ENCODE measurements at places on chromosomes 16 and 17.
A peak's percentile ranks its signal among the peaks of the same experiment; 100 is the strongest.

DNA sequence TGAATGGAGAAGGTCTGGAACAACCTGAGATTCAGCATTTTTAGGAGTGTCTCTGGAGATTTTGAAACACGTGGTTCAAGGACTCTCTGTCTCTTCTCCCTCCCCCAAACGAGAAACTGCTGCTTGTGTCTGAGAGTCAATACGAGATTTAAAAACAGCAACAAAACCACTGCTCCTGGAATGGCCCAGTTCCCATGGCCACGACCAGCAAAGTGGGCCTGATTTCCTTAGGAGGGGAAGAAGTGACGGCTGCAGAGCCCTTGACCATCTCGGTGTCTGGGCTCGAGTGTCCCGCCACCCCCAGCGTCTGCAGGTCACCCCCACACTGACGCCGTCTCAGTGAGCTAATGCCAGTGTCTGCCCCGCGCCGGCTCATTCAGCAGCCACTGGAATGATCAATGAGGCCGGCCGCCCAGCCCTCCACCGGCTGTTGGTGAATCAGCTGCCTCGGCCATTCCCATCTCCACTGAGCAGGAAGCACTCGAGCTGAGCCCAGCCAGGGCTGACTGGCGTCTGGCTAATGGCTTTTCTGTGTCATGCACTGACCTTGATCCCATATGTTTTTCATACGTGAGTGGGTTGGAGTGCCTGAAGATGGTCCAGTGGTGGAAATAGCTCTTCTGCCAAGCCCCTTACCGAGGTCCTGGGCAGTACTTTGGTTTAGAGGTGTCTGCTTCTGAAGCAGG is 151.8 kb downstream of the PITPNC1 start:
- DNase-seq: peak; percentile 84

DNA sequence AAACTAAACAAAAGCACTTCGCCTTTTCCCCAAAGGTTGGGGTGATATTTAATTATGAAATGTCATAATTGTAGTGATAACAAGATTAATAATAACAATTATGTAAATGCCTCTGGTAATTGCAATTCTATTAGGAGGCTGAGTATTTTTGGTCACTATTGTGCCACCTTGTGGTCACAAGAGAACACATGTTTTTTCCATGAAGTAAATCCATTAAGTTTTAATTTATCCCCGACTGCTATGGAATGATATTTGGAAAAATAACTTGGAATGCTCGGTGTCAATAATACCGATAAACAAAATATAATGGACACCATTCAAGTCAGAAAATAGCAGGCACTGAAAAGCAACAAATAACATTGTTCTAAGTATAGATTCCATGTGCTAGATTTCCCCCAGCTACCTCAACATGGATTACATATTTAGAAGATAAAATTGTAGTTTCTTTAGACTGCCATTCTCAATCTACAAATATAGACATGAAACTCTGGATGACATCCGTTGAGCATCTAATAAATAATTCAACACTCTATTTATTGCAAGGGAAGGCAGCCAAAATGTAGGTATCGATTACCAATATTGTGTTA is 25.0 kb upstream of the KCNJ2 start:
- DNase-seq: peak; percentile 12

GRCh38 chr17:76527430-76528111 is 9.9 kb downstream of the CYGB start:
- no peak for DNase-seq

DNA sequence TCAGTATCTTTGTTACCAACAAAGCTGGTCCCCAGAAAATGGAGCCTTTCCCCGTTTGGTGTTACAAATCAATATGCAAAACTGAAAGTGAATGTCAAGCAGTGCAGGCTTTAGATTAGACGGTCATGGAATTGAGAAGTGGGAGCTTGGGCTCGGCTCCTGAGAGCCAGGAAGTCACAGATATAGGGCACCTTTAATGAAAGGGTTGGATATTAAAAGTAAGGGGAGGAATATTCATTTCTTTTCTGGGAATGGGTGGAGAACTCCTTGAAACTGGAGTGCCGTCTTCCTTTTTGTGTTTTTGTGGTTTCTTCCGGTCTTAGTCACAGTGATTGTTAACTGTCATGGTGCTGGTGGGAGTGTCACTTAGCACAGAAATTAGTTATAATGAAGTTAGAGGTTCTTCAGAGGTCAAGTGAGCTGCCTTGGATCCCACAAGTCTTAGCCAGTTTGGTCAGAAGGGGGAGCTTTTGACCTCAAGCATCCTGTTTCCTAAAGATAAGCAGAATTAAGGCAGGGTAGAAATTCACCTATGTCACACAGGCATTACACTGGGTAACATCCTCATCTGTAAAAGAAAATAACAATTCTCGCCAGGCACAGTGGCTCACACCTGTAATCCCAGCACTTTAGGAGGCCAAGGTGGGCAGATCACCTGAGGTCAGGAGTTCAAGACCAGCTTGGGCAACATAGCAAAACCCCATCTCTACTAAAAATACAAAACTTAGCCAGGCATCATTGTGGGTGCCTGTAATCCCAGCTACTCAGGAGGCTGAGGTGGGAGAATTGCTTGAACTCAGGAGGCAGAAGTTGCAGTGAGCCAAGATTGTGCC is 9.6 kb upstream of the EIF1 start:
- no peak for DNase-seq

- no peak for DNase-seq
Measured at GRCh38 chr17:18919963-18920362, 32.0 kb upstream of the SLC5A10 start.

GRCh38 chr17:44672479-44673093 is 16.3 kb downstream of the MEIOC start:
- peak; percentile 18 for DNase-seq

GRCh38 chr17:2883544-2884213 is 87.4 kb downstream of the RAP1GAP2 start:
- DNase-seq: no peak

DNA sequence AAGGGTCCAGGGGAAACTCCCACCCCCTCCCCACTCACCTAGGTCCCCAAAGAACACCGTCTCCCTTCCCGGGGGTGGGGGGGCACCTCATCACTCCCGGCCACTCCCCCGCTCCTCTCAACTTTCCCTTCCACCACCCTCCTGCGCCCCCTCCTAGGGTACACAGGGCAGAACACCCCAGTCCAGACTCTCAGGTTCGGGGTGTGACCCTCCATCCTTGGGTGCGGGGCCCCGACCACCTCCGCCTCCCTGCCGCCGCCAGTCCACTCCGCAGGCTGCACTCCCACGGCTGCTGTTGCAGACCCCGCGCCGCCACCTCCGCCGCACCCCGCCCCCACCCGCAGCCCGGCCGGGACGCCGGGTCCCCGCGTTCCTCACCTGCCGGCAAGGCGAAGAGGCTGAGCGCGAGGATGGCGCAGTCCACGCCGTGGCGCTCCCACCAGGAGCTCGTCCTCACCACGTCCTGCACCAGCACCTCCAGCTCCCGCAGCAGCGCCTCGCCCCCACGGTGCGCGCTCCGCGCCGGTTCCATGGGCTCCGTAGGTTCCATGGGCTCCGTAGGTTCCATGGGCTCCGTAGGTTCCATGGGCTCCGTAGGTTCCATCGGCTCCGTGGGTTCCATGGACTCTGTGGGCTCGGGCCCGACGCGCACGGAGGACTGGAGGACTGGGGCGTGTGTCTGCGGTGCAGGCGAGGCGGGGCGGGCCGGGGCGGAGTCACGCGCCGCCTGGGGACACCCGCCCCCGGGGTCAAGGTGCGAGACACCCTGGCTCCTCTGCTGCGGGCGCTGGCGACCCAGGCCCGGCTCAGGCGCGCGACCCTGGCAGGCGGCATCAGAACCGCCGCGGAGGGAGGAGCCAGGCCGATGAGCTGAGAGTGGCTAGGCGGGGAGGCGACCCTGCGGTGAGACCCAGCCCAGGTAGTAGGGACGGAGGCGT is at the start of gene FADS6:
FADS6 (minus strand) TSS at position 660 of the 938 bp plus-strand sequence; CDS start at position 622, 38 bp downstream.
- no peak for DNase-seq

DNA sequence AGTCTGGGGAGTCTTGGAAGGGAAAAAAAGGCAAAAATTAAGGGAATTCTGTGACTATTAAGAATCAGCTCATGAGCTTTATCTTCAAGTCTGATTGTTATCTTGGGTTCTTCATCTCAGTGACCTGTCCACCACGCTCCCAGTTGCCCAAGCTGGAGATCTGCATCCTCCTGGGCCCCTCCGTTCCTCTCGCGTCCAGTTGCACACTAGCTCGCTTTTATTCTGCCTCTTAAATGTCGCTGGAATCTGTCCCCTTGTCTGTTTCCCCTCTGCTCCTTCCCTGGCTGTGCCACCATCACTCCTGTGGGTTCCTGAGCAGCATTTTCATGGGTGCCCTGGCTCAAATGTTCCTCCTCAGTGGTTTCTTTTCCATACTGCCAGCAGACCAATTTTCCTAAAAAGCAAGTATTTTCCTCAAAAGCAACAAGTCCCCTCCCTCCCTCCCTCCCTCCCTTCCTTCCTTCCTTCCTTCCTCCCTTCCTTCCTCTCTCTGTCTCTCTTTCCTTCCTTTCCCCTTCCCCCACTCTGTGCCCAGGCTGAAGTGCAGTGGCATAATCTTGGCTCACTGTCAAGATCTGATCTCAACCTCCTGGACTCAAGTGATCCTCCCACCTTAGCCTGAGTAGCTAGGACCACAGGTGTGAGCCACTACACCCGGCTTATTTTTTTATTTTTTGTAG is 1.4 kb downstream of the ENDOV start:
- no peak for DNase-seq

GRCh38 chr17:44914148-44914547 is 1.2 kb downstream of the GFAP start:
- no peak for DNase-seq

GRCh38 chr17:66677201-66677981 is 157.5 kb upstream of the CACNG5 start:
- DNase-seq: no peak

DNA sequence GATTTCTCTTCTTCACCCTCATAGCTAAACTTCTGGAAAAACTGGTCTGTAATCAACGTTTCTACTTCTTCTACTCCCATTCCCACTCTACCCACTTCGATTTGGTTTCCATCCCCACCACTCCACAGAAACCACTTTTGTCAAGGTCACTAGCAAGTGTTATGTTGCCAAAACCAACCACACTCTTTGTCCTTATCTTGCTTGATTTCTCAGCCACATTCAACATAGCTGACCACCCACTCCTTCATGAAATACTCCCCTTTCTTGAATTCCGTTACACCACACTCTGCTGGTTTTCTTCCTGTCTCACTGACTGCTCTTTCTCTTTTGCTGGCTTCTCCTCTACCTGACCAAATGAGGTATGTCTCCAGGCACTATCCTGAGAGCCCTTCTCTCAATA is 11.9 kb downstream of the IKZF3 start:
- no peak for DNase-seq

- no peak for DNase-seq
Measured at GRCh38 chr17:37137906-37138514, 189.3 kb downstream of the AATF start.

All from HCT116 (cell line).